ENCODE measurements at places on chromosomes 2 and 18. TPM values are rescaled to one million over a fixed set of nuclear protein-coding genes. Genes with fewer than 3 reads are reported as not detected.

GRCh38 chr18:10377956-10378355, 76.5 kb upstream of the APCDD1 start:
- H3K27ac ChIP-seq = no peak overlapping the region
- no peaks in the 10 kb centered on the region for H3K36me3 ChIP-seq
- H3K27me3 ChIP-seq = no peaks in the 10 kb centered on the region
- no peak for DNase-seq
- no peak overlapping the region for H3K4me3 ChIP-seq

Gene FSIP2
- 0.05 TPM for polyA plus RNA-seq

DNA sequence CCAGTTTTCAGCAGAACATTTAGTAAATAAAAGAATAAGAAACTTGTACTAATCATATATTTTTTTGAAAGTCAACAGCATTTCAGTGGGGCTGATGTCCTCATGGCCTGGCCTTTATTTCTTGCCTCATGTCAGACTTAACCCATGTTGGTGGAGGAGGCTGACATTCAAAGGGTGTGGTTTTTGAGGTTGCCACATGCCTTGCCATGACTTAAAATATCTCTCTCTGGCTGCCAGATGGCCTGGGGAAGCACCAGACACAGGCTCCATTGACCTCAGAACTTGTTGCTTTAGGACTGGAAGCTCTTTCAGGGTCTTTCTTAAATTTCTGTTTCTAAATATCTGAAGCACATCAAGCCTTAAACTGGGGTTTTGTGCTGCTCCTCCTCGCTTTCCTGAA, 32.5 kb upstream of the CD28 start:
- H3K27me3 ChIP-seq = no peaks in the 10 kb centered on the region
- H3K36me3 ChIP-seq = no peaks in the 10 kb centered on the region
- no peak overlapping the region for H3K27ac ChIP-seq
- DNase-seq = peak; percentile 69

DNA sequence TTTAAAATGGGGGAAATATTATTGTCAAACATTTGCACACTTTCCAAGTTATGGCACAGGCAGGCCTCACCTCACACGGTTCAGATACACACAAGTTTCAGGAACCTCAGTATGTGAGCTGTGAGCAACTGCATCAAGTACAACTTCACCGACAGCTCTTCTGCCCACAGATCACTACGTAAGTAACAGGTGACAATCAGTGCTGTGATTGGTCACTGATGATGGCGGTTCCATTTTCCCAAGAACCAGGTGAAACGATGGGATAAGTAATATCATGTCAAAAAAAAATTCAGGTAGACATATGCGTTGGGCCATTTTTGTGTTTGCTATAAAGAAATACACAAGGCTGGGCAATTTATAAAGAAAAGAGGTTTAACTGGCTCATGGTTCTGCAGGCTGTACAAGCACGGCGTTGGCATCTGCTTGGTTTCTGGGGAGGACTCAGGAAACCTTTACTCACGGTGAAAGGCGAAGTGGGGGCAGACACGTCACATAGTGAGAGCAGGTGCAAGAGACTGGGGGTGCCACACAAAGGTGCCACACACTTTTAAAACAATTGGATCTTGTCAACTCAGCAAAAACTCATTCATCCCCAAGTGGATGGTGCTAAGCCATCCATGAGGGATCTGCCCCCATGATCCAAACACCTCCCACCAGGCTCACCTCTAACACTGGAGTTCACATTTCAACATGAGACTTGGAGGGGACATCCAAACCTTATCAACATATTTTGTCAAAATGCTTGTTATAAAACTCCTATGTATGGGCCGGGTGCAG, 57.9 kb downstream of the LPIN2 start:
- peaks cover 37% of the 10 kb centered on the region for H3K4me1 ChIP-seq
- H3K27ac ChIP-seq = no peak overlapping the region
- no peak for DNase-seq
- H3K4me3 ChIP-seq = no peak overlapping the region

Gene HRH4
- not detected for polyA plus RNA-seq

- H3K27me3 ChIP-seq = no peaks in the 10 kb centered on the region
- H3K4me3 ChIP-seq = no peak overlapping the region
- H3K36me3 ChIP-seq = no peaks in the 10 kb centered on the region
Measured at GRCh38 chr2:181839811-181840210, 51.7 kb upstream of the ITPRID2 start.

DNA sequence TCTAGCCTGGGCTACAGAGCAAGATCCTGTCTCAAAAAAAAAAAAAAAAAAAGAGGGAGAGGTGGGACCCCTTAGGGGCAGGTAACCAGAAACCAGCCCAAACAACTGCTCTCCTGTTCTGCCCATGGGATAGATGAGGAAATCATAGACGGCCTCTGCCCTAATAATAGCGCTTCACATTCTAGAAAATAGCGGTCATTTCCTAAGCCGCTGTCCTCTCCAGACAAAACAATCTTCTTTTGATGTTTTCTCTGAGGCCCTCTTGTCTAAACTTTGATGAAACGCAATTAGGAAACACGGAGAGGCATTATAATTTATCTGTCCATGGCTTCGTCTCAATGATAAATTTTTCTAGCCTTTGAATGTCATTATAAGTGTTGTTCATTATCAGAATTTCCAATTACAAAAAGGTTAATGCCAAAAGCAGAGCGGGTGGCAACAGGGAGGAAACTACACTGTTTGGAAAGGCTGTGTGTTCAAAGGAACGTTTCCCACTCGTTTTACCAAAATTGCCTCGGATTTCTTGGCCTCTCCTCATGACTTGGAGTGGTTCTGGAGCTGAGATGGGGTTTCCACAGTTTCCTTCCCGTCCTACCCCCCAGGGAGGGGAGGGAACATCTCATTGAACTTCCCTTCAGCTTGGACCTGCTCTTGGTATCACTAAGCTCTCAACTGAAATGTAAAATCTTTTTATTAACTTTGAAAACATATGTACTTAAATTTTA, 151.6 kb upstream of the ZNF236 start:
- DNase-seq = no peak
- H3K36me3 ChIP-seq = no peaks in the 10 kb centered on the region
- no peaks in the 10 kb centered on the region for H3K4me1 ChIP-seq
- H3K27me3 ChIP-seq = no peaks in the 10 kb centered on the region
- H3K4me3 ChIP-seq = no peak overlapping the region

- H3K36me3 ChIP-seq = no peaks in the 10 kb centered on the region
- no peak overlapping the region for H3K4me3 ChIP-seq
- H3K27me3 ChIP-seq = no peaks in the 10 kb centered on the region
- no peak for DNase-seq
Measured at GRCh38 chr2:55420871-55421270, 1.2 kb upstream of the CCDC88A start.

GRCh38 chr18:50629148-50629631, 69.3 kb downstream of the MAPK4 start:
- H3K4me1 ChIP-seq = no peaks in the 10 kb centered on the region
- H3K4me3 ChIP-seq = no peak overlapping the region
- no peak for DNase-seq
- H3K27me3 ChIP-seq = no peaks in the 10 kb centered on the region
